ENCODE measurements at places on chromosomes 5 and 9. TPM values are rescaled to one million over a fixed set of nuclear protein-coding genes. Genes with fewer than 3 reads are reported as not detected.

DNA sequence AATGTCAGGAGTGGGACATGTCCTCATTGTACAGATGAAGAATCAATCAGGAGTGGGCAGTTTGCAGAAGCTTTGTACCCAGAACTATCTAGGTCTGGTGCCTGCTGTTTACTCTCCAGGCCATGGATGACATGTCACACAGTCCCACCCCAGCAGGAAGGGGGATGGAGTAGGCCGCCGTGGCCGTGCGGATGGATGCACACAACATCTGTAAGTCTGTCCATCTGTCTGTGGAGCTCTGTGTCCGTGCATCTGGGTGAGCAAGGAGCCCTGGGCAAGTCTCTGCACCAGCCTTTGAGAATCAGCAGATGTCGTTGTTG is 311.5 kb upstream of the IRX4 start:
- peak; percentile 48 for DNase-seq

The CCDC69 gene
- total RNA-seq: 11.5 TPM

GRCh38 chr5:32777733-32778132 is 66.6 kb downstream of the NPR3 start:
- no peak for DNase-seq

DNA sequence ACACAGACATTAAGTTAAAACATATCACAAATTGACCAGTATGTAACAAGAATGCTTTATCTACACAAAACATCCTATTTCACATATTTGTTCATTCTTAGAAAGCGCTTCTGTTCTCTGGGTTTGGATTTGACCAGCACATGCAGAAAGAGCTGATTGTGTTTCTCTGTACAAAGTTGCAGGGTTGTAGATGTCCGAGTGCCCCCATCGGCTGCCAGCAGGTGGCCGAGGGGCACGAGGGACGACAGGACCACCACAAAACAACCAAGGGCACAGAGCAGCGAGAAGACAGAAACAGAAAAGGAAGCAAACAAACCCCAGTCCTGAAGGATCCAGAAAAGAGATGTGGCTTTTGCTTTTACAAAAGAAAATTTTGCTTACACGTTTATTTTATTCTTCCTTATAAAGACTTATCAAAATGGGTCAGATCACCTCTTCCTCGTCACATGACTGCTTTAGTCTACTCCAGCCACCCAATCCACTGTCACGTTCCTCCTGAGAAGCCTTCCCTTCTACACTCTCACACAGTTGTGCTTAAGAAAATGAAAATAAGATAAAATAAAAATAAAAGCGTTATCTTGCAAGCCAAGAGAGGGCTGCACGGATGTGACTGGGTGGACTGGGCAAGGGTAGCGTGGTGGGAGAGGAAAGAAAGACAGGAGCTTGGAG is 9.5 kb downstream of the OTP start:
- no peak for DNase-seq

The FRMD3 gene
- total RNA-seq: 2.8 TPM

- DNase-seq: no peak
Measured at GRCh38 chr9:130601100-130601499, 21.7 kb downstream of the FUBP3 start.

GRCh38 chr9:114906922-114907571 is 23.3 kb downstream of the TNFSF8 start:
- DNase-seq: no peak

GRCh38 chr9:129635099-129636065 is 6.6 kb downstream of the ASB6 start:
- no peak for DNase-seq

DNA sequence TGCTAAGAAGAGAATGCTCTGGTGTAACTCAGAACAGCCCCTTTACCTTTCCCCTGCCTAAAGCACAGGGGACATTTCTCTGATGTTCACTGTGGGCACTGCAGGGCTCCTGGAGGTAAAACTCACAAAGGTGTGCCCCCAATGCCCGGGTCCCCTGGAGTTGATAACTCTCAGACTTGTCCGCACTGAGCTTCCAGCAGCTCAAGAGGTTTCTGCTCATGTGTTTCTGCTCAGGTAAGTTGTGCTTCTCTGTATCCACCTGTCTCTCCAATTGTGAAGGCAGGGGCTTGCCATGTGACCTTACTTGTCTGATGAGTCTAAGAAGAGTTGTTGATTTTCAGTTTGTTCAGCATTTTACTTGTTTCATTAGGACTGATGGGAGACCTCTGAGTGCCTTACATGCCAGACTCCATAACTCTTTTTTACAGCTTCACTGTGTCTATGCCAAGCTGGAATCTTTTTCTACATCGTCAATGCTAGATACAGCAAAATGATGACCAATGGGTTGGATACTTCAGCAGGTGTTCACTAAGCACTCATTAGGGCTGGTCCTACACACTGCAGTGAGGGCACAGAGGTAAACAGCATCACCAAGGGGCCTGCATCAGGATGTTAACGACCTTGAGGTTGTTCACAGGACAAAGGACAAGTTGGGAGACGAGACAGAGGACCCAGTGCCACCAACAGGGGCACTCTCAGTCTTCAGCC is 56.4 kb downstream of the MRPL36 start:
- peak; percentile 50 for DNase-seq

The DNAH5 gene
- 0.56 TPM for total RNA-seq

- no peak for DNase-seq
Measured at GRCh38 chr9:88322906-88323566, 65.2 kb upstream of the SPIN1 start.

- DNase-seq: no peak
Measured at GRCh38 chr9:133273819-133274218, 1.2 kb downstream of the ABO start.

GRCh38 chr9:122100756-122101155 is 7.6 kb upstream of the TTLL11 start:
- DNase-seq: no peak
